ENCODE measurements at places on chromosomes 2 and 18.

- no peak for DNase-seq
Measured at GRCh38 chr2:199223791-199224190, 233.9 kb downstream of the SATB2 start.

DNA sequence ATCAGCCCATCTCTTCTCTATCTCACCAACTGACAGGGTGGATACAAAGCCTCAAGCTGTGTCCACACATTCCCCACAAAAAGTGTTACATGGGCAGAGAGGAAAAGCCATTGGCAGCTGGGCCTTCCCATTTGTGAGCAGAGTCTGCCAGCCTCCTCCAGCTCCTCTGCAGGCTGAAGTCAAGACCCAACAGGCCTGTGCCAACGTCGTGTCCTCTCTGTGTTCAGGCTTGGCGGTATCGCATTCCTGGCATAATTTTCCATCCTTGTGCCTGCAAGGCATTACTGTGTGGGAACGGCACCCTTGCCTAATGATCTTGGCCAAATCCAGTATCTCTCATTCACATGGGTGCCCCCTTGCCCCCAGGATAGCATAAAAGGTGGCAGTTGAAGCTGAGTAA lies 41.5 kb upstream of the APCDD1 start:
- DNase-seq: no peak

GRCh38 chr2:88321449-88322248 lies 130.8 kb downstream of the FOXI3 start:
- no peak for DNase-seq

DNA sequence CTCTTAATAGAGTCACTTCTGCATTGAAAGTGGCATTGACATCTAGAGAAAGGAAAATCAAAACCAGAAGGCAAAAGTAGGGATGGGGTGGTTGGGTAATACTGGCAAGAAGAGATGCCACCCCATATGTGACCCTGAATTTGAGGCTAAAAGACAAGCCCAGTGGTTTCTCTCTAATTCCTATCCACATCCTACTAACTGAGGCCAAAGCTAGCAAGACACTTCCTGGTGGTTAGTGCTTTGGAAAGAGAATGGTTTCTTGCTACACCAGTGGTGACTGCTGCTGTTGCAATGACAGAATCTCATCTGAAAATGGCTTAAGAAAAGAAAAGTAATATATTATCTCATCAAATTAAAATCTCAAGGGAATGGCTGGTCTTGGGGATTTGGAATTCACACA lies 640.6 kb downstream of the EPHA4 start:
- no peak for DNase-seq

DNA sequence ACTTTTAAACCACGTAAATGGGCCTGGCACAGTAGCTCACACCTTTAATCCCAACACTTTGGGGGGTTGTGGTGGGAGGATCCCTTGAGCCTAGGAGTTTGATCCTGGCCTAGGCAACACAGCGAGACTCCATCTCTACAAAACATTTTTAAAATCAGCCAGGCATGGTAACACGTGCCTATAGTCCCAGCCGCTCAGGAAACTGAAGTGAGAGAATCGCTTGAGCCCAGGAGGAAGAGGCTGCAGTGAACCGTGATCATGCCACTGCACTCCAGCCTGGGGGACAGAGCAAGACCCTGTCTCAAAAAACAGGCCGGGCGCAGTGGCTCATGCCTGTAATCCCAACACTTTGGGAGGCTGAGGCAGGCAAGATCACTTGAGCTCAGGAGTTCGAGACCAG lies 12.2 kb downstream of the ROCK1 start:
- DNase-seq: no peak

- DNase-seq: no peak
Measured at GRCh38 chr2:68246396-68246795, 5.9 kb downstream of the PPP3R1 start.

DNA sequence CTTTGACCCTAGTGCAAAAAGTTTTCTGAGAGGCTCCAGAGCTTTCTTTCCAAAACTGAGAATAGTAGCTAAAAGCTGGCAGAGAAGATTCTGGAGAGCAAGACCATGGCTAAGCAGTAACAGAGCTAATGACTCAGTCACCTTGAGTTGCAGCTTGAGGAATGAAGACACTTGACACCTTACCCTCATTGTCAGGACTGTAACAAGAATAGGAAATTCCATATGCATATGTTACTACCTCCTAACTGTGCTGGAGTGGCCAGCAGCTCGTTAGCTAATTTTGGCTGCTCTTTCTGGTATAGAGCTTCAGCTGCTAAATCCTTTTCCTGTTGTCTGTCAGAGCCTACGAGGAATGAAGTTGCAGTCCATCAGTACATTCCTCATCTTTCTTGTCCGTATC lies 68.6 kb upstream of the LHCGR start:
- DNase-seq: no peak

GRCh38 chr2:160701822-160702221 lies 208.2 kb upstream of the RBMS1 start:
- DNase-seq: no peak

GRCh38 chr2:76197428-76197827 lies 486.7 kb upstream of the GCFC2 start:
- DNase-seq: no peak

DNA sequence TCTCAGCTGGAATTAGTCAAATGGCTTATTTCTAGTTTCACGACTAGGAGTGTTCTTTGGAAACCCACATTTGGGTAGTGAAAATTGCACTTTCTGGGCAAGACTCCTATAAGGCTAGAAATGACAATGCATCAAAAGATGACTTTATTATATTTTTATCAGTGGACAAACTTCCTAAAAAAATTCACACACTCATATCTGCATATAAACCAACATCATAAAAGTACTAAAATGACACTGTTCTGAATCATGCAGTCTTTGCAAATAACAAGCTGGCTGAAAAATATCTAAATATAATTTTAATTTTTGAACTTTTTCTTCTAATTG lies 17.6 kb downstream of the MXD1 start:
- no peak for DNase-seq

- DNase-seq: no peak
Measured at GRCh38 chr18:36534154-36534688, 236.7 kb downstream of the FHOD3 start.

DNA sequence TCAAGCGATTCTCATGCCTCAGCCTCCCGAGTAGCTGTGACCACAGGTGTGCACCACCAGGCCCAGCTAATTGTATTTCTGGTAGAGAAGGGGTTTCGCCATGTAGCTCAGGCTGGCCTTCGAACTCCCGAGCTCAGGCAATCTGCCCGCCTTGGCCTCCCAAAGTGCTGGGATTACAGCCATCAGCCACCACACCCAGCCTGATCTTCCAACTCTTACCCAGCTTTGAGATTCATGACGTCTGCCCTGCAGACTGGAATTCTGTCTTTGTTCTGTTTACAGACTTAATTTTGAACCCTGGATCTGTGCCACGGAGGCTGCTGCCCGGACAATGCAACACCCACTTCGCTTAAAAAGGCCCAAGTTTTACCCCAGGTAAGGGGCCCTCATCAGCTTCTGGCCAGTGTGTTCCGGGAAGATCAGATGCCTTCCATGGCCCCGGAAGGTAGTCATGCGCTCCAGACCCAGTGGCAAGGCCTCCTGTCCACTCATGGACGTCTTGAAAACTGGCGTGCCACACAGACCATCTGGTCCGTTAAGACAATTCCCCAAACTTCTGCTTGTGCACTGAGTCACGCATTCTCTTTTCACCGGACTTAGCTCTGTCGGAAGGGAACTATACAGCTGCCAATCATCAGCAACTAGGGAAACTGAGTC lies 5.5 kb downstream of the PXDN start:
- no peak for DNase-seq

- peak; percentile 31 for DNase-seq
Measured at GRCh38 chr2:207617011-207617671, 8.1 kb downstream of the METTL21A start.

DNA sequence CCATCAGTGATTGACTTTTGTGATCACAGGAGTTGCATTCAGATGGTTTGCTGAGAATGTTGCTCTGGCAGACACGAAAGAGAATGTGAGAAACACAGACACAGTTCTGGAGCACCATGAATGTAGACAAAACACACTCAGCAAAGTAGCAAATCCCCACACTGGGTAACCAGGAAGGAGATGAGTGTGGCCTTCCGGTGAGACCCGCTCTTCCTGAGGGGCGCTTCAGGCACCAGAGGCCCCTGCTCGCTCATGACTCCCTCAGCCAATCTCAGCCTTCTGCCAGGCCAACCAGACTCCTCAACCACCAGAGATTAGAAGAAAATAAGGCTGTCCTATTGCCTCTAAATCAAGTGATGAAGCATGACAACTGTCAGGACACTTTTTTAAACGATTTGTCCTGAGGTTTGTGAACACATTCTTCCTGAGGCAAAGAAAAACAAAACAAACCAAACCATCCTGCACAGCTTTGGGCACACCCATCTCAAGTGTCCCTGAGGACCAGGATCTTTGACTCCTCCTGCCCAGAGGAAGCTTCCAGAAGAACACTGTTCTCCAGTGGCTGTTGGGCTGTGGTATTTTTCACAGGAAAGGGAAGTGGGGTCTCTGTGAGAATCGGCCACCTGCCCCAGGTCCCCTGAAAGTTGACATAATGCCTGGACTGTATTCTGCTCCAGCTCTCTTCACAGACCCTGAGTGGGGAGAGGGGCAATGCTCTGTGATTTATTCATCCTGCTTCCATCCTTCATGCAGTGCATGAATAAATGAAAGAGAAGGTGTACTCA lies 152.8 kb downstream of the BCL11A start:
- no peak for DNase-seq

- peak; percentile 26 for DNase-seq
Measured at GRCh38 chr2:235605312-235606003, 111.6 kb downstream of the AGAP1 start.

- DNase-seq: no peak
Measured at GRCh38 chr18:50277942-50278341, 3.4 kb downstream of the MBD1 start.

GRCh38 chr18:36871801-36872200 lies 42.9 kb downstream of the KIAA1328 start:
- DNase-seq: no peak

GRCh38 chr2:70397186-70397585 lies 95.3 kb upstream of the FAM136A start:
- DNase-seq: no peak

GRCh38 chr18:64090876-64091275 lies 58.0 kb downstream of the LINC00305 start:
- DNase-seq: no peak

GRCh38 chr2:53567073-53567472 lies 200.5 kb upstream of the CHAC2 start:
- no peak for DNase-seq

DNA sequence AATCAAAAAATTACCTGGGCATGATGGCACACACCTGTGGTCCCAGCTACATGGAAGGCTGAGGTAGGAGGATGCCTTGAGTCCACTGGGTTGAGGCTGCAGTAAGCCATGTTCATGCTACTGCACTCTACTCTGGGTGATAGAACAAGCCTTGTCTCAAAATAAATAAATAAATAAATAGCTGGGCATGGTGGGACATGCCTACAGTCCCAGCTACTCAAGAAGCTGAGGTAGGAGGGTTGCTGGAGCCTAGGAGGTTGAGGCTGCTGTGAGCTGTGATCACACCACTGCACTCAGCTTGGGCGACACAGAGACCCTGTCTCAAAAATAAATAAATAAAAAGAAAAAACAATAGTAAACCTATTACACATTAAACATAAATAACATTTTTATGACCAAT lies 3.0 kb downstream of the AP1S3 start:
- DNase-seq: no peak

DNA sequence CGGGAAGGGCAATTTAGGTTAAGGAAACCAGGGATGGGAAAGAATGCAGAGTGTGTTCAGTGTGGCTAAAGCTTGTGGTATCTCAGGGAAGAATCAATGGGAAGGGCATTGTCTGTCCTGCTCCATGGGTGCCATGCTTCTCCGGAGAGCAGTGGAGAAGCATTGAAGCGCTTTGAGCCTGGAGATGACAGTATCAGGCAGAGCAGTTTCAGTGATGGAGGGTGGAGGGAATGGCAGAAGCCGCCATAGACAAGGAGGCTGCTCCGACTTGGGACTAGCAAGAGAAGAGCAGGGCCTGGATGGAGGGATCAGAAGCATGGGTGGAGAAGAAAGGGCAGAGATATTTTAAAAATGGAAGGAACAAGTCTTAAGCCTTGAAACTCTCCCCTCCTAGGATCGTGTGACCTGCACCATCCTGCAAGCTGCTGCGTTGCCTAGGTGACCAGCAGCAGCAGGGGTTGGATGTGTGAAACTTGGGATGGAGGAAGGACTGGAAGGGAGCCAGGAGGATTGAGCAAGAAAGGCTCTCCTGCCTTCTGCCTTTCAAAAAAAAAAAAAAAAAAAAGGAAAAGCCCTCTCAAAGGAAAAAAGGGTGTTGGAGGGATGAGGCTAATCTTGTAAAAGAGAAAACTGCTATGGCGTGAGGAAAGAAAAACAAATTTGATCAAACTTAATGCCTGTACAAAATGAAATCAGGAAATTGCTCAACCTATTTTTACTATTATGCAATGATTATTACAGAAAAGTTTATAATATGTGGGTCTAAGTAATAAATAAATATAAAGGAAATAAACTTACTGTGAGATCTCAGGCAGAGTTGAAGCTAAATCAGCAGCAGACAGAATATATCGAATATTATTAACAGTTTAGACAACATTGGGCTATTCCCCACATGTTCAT lies 493.8 kb upstream of the NRP2 start:
- no peak for DNase-seq

- DNase-seq: no peak
Measured at GRCh38 chr2:62568983-62569837, 63.2 kb upstream of the TMEM17 start.
